Smooth muscle cell of bladder (primary cell): ENCODE measurements at places on chromosomes 7 and 10. TPM values are rescaled to one million over a fixed set of nuclear protein-coding genes. Genes with fewer than 3 reads are reported as not detected.

SPDYE2 gene
- not detected in 2 replicates for total RNA-seq

PLCE1 gene
- 0.28 and 0.55 TPM in 2 replicates for total RNA-seq

ELAPOR2 gene
- 3.1 and 4.1 TPM in 2 replicates for total RNA-seq

CAMK1D gene
- 6.3 TPM in 2 replicates for total RNA-seq

LRRN3 gene
- 0.85 and 2.1 TPM in 2 replicates for total RNA-seq

ODAD2 gene
- total RNA-seq: 1.2 and 3.1 TPM in 2 replicates

ATP6V0A4 gene
- total RNA-seq: 0.09 and 0.14 TPM in 2 replicates

ZCCHC24 gene
- 21.0 and 24.6 TPM in 2 replicates for total RNA-seq

TDRD1 gene
- under 0.01 and 0.83 TPM in 2 replicates for total RNA-seq

ADCY1 gene
- total RNA-seq: 0.18 and 0.28 TPM in 2 replicates

PPP2R2D gene
- total RNA-seq: 19.2 and 26.9 TPM in 2 replicates
